SHP77 treated with DMSO at 0.1 percent for 48 hours (cell line): ENCODE measurements at places on chromosomes 4 and X.

DNA sequence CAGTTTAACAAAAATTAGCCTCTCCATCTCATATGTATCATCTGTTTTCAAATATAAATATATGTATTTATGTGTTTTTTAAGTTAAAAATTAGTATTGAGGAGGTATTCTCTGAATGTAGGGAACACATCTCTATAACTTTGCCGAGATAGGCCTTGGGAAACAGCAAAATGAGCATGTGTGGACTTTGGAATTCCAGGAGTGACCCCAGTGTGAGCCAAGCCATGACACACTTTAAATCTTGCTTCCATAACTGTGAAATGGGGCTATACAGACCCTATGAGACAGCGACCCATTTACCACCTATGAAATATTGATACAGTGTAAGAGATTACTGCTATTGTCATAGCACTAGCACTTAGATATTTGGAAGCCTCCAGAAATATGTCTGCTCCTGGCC lies 58.8 kb downstream of the FRMPD4 start:
- no peak for DNase-seq

DNA sequence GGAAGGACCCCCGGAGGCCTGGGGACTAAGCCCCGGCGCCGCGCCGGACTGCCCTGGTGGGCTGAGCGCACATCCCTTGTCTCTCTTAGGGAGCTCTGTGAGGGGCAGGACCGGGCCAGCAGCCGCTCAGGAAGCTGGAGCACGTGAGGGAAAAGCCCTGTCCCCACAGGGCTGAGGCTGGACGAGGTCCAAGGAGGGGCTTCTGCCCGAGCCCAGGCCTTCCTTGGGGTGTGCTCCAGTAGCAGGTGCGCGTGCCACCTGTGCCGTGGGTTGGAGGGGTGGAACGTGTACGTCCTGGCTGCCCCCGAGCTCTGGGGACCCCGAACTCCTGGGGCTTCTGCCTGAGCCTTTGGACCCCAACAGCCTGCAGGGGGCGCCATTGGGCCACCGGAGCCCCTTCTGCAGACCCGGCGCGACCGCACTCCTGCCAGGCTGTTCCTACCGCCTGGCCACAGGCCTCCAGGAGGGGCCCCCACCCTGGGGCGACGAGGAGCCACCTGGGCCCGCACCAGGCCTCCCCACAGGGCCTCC lies 27.2 kb downstream of the TACC3 start:
- DNase-seq: peak; percentile 0

DNA sequence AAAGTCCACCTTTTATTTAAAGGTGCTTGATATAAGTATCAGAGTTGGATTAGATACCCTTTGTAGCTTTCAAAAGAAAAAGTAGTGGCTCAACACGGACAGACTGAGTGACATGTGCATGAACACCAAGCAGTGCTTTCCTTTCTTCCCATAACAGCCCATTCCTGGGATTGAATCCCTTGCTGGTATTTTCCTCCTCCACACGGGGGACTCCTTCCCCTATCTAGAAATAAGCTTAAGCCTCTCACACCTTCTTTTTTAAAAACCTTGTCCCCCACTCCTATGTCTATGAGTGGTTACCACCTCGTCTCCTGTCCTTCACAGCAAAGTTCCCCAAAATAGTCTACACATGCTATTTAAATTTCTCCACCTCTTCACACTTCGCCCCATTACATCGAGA lies 5.1 kb downstream of the AP1S2 start:
- no peak for DNase-seq

DNA sequence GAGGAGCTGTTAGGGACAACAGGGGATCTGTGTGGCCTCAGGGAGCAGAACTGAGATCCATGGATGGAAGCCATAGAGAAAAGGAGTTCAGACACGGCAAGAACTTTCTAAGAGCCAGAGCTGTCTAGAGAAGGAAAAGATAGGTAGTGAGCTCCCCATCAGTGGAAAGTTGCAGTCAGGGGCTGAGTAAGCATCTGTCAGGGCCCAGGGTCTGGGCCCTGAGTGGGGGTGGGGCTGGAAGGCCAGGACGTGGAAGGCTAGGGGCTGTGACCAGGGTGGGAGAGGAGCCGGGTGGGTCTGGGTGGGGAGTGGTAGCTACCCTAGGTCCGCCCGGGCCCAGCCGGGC lies 324 bp upstream of the MSN start:
- no peak for DNase-seq

GRCh38 chr4:168759959-168760527 lies 250.0 kb downstream of the CBR4 start:
- DNase-seq: no peak

DNA sequence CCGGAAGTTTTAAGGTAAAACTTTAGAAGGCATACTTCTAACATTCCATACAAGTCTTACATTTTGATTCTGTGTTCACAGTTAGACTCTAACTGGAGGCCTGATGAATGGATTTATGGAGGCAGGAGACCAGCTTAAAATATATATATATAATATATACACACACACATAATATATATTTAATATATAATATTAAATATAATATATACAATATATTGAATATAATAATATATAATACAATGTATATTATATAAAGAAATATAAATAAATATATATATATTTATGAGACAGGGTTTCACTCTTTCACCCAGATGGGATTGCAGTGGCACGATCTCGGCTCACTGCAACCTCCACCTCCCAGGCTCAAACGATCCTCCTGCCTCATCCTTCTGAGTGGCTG lies 7.9 kb upstream of the CTSO start:
- DNase-seq: no peak

DNA sequence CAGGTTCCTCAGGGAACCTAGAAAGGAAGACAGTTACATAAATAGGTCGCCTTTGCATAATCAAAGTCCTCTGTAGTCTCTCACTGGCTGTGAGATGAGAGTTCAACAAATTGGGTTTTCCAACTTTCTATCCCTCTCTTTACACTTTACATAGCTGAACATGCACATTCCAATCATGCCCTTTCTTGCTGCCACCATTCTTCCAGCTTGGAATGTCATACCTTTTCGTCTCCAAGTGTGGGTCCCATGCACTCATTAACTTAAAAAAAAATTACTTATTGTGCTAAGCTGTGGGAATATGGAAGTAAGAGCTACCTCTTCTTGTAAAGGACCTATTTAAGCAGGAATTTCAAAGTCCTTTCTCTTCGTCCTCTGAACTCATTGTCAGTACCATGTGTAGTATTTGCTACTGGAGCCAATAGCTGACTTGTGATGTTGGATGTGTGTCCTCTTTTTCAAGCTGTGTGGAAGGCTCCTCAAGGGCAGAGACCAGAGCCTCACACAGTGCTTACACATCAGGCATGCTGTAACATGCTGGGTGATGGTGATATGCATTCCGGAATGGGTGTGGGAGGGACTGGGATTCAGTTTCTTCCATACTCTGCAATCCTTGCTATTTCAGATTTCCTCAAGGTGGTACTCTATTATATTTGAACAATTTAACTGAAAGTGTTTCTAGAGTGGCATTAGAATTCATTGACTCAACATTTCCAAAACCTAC lies 7.1 kb downstream of the ENOPH1 start:
- DNase-seq: no peak

DNA sequence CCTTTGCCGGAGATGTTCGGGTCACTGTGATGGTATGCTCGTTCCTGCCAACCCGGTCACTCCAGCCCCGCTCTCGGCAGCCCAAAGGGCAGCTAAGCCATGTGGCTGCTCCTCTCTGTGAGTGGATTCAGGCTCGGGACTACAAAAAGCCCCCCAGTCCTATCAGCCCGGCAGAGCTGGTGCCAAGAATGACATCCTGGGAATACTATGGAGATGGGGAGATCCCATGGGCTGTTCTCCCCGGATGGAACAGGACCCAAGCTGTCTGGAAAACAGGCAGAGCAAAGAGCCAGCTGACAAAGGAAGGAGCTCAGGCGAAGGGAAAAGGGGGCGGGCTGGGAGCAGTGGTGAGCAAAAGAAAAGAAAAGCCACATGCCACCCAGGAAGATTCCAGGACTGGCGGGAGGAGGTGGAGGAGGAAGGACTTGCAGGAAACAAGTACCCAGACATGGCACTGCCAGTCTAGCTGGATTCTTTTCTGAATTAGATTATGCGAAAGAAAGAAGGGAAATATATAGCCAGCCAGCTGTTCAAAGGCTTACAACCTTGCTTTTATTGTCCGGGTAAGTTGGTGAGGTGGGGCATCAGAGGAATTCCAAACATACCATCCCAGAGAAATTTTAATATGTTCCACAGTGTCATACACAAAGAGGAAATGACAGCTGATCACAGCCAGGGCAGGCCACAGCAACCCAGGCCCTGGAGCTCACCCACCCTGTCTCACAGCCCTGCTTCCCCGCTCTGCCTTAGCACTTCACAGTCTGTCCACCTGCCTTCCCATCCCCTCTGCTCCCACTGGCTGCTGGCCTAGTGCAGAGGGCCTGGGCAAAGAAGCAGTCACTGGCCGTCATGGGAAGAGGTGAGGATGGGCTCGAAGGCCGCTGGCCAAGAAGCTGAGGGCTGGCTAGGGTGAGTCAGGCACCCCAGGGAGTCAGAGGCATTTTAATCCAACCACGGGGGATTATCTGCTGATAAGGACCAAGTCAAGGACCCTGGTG lies 3.4 kb downstream of the NDP start:
- no peak for DNase-seq

DNA sequence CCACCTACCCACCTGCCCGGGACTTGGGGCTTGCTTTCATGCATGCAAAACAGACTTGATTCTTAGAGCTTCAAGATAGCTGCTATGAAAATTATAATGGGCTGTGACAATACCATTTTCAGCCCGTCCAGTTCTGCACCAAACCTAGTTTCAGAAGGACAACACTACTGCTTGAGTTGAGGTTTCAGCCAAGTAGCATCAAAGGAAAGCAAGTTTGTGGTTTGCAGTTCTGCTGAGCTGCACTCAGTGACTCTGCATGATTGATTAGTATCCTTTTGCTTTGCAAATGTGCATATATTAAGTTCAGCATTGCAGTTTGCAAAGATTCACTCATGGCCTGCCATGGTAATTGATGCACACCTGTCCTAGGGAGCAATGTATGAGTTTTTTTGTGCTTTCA lies 442.7 kb downstream of the RPA4 start:
- no peak for DNase-seq

- DNase-seq: no peak
Measured at GRCh38 chr4:105189855-105190650, 43.4 kb downstream of the TET2 start.

DNA sequence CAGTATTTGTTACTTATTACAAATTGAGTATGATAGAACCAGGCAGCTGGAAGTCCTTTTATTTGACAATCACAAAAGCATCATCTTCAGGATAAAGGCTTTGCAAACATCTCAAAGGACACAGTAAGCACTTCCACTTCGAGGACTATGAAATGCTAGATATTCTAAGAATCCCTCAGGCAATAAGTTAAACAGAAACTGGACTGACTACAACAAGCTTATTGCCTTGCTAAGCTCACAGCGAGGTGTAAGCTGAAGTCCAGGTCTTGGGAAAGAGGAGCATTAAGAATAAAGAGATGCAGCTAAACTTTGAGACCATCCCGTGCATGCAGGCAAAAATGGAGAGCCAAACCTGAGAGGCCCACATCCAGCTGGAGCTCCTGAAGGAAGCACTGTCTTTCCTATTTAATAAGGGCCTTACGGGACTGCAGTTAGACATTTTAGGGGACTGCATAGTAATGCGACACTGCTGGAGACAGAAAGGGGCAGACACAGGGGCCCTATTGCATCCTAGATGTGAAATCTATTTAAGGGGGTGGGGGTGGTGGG lies 38.7 kb downstream of the DCHS2 start:
- DNase-seq: no peak

DNA sequence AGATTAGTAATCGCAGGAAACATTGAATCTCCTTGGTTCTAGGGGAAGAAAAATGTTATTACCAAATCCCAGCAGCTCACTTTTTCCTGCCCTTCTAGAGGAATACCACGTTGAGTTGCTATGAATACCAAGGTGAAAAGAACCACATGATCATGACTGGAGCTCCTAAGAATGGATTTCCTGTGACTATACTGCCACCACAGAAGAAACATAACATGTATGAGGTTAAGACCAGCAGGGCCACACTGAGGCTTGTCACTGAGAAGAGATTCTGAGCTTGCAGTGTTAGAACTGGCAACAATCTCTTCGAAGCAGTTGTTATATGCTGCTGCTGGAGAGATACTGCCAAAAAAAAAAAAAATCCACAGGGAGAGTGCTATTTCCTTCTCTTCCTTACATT lies 1235.3 kb downstream of the FSTL5 start:
- no peak for DNase-seq

GRCh38 chr4:148779771-148780170 lies 337.6 kb upstream of the NR3C2 start:
- DNase-seq: no peak

- no peak for DNase-seq
Measured at GRCh38 chrX:37813570-37813969, 33.7 kb downstream of the CYBB start.

DNA sequence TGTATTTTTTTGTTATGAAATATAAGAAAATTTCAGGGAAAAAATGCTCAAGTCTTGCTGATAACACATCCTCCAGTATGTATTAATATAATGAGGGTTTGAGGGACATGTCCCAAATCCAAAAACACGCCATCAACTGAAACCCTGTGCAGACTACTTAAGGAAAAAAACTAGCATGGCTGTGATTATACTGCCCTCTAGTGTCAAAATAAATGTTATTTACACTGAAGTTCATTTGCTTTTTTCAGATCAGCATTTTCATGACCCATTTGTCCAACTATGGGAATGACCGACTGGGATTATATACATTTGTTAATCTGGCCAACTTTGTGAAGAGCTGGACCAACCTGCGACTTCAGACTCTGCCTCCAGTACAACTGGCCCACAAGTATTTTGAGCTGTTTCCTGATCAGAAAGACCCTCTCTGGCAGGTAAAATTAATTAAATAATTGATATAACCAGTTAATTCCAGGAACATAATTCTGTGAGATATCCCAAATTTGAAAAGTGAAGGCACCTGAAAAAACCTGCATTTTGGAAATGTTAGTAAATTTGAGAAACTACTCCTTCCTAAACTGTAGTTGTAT lies 128.5 kb downstream of the PRSS12 start:
- no peak for DNase-seq

GRCh38 chr4:2744576-2745270 lies 11.4 kb downstream of the TNIP2 start:
- no peak for DNase-seq

- DNase-seq: no peak
Measured at GRCh38 chr4:171919314-171919713, 106.1 kb downstream of the GALNTL6 start.

DNA sequence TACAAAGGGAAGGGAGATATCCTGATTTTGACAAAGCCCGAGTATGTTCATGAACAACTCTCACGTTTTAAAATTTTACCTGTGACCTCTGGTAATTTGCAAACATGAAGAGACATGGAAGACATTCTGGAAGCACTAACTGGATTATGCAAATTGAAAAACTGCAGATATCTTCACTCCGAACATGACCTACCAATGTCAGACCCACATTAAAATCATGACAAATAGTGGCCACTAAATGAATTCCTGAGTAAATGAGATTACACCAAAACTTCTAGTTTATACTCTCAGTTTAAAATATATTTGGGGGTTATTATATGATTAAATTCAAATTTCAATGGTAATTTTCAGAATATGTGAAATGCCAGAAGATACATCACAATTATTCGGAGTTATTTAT lies 19.9 kb upstream of the CBR4 start:
- no peak for DNase-seq

- DNase-seq: no peak
Measured at GRCh38 chrX:123976706-123977316, 15.3 kb downstream of the STAG2 start.
